ENCODE measurements at places on chromosomes 7 and 10.

GRCh38 chr10:36280890-36281499 is 638.9 kb upstream of the FZD8 start:
- no peak for DNase-seq

- DNase-seq: no peak
Measured at GRCh38 chr7:127932496-127932895, 98.7 kb downstream of the LRRC4 start.

- DNase-seq: no peak
Measured at GRCh38 chr10:70599791-70600190, 2.8 kb downstream of the PRF1 start.

DNA sequence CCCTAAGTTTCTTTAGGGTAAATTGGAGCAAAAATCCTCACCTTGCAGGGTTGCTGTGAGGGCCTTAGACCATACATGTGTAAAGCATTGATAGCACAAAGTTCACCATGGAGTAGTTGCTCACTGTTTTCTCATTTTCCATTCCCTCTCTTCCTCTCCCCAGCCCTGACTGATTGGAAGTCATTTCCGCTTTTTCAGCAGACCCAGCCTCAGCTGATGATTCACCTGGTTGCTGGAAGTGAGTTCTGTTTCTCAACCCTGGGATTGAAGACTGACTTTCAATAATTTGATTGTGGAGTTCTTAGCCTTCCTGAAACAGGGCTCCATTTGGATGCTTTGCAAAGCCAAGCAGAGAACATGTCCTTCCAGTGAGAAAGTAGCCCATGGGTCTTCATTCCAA is 107.0 kb downstream of the PLXNA4 start:
- DNase-seq: no peak

- peak; percentile 41 for DNase-seq
Measured at GRCh38 chr7:84412161-84412969, 217.8 kb upstream of the SEMA3A start.

DNA sequence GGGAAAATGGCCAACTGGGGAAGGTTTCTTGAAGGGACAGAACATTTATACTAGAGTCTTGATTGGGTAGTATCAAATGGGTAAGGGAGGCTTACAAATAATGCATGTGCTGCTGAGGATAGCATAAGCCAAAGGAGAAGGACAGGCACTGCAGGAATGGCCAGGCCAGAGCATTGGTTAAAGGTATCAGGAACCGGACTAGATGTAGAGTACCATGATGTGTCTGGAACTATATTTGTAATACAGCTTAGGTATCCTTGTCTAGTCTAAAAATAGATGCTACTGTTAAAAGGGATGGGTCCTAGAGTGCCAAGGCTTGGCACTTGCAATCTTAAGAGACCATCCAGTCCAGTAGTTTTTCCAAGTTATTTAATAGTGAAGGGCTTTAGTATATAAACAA is 20.3 kb downstream of the TMEM243 start:
- DNase-seq: no peak

GRCh38 chr7:26070290-26070689 is 81.7 kb upstream of the NFE2L3 start:
- no peak for DNase-seq

GRCh38 chr7:45585628-45586027 is 11.5 kb downstream of the ADCY1 start:
- DNase-seq: no peak

- DNase-seq: peak; percentile 91
Measured at GRCh38 chr10:47311932-47312662, 10.2 kb upstream of the GDF2 start.

DNA sequence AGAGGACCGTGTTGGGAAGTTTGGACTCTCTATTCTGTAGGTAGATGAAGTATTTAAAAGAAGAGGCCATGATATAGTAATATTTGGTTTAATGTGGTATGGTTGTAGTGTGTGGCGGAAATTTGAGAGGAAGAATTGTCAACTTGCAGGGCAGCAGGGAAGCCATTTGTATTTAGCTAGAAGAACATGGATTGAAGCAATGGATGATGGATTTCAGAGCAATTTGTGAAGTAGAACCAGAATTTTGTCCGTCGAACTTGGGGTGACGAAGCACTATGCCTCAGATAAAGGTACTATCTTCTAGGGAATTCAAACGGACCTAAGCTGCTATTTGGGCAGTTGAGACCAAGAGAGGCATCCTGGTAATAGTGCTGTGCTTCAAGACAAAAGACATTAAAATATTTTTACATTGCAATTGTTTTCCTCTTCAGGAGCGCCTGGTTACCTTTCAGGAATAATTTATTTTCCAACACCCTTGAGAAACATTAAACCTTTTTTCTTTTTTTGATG is 615 bp upstream of the WBP1L start:
- DNase-seq: peak; percentile 8

GRCh38 chr7:155997431-155998327 is 185.4 kb upstream of the SHH start:
- no peak for DNase-seq

GRCh38 chr10:118259288-118259906 is 82.7 kb downstream of the FAM204A start:
- DNase-seq: peak; percentile 90

DNA sequence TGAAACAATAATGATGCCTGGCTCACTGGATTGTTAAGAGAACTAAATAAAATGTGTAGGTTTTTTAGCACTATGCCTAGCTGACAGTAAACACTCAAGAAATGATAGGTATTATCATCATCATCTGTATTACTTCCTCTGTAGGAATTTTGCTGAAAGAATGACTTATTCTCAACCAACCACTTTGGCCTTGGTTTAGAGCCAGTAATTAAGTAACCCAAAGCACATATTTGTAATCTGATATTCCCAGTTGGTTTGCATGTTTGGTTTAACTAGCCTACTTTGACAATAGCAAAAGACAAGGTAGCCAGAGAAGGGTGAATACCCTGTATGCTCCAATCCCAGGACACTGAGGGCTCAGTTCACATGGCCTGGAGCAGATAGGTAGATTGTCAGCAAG is 34.4 kb downstream of the BCAP29 start:
- DNase-seq: no peak

DNA sequence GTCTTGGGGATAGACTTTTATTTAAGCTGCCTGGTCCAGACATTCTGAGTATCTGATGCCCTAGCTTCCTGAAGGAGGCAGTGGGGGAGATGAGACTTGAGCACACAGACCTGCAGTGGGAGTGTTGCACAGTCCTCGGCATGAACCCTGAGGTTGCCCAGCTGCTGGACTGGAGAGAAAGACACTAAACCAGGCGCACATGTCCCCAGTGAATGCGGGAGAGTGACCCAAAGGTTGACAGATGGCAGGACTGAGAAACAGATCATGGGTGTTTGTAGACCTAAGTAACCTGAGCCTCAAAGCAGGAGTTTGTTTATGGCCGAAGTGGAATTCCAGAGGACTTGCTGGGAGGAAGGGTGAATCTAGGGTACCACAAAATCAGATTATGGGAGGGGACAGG is 15.7 kb upstream of the MSRB2 start:
- DNase-seq: peak; percentile 13

- no peak for DNase-seq
Measured at GRCh38 chr7:155211761-155212160, 85.9 kb upstream of the INSIG1 start.

DNA sequence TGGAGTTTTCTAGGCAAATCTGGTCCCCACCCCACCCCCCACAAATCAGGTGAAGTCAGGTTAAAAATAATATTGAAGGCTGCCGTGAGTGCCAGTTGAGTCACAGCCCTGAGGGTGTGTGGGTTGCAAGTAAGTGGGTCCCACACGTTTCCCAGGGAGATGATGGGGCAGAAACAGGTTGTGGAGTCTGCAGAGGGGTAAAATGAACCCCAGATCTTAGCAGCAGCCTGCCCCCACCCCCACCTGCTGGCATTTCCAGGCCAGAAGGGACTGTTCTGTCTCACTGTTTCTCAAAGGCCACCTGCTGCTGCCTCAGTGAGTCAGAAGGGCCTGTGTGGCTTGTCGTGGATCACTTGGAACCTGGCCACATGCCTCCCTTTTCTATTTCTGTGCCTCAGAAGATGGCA is 59.8 kb upstream of the SMNDC1 start:
- no peak for DNase-seq

- DNase-seq: no peak
Measured at GRCh38 chr7:127844707-127845331, 186.4 kb downstream of the LRRC4 start.

DNA sequence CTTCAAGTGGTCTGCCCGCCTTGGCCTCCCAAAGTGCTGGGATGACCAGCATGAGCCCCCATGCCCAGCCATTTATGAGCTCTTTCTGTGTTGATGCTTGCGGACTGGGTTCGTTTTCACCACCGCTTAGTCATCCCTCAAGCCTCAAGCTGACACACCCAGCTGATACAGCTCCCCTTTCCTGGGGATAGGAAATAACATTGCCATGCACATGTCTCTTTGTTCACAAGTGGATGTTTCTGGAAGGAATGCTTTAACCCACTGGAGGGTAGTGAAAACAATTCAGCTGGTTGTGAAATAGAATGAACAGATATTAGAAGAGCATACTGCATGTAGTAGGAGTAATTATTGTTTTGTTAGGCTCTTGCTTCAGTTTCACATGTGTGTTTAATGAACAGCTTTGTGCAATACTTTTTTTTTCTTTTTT is 8.5 kb upstream of the METTL27 start:
- DNase-seq: no peak

- DNase-seq: no peak
Measured at GRCh38 chr7:1058311-1058710, 14.0 kb downstream of the GPR146 start.

- DNase-seq: no peak
Measured at GRCh38 chr7:101580596-101580995, 48.5 kb downstream of the MYL10 start.

DNA sequence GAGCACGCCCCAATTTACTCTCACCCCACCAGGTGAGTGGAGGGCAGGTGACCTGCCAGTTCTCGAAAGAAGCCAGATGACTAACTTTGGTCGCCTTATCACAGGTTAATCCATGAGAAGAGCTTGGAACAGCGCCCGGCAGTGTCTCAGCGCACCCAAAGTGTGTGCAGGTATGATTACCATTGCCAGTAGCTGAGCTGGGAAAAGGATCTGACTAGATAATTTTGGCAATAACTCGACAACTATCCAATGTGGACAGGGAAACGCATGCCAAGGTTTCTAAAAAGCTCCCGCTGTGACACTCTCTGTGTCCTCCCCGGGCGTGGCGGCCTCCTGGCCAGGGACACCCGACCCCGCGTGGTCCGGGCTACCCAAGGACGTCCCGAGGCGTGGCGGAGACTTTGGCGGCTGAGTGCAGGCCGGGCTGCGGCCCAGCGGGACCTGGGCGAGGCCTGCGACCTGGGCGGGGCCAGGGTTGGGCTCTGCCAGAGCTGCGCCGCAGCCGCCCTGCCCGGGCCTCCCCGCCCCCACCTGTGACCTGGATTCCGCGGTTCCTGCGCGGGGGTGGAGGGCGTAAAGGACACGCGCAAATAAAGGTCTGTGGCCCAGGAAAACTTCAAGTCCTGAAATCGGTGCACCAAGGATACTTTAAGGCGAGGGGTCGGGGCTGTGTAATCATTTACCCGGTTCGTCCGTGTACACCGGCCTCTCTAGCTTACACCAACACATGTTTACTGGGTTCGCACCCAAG is 13.7 kb upstream of the WAPL start:
- DNase-seq: peak; percentile 77

- DNase-seq: peak; percentile 43
Measured at GRCh38 chr10:113620936-113621335, 42.9 kb downstream of the NRAP start.

DNA sequence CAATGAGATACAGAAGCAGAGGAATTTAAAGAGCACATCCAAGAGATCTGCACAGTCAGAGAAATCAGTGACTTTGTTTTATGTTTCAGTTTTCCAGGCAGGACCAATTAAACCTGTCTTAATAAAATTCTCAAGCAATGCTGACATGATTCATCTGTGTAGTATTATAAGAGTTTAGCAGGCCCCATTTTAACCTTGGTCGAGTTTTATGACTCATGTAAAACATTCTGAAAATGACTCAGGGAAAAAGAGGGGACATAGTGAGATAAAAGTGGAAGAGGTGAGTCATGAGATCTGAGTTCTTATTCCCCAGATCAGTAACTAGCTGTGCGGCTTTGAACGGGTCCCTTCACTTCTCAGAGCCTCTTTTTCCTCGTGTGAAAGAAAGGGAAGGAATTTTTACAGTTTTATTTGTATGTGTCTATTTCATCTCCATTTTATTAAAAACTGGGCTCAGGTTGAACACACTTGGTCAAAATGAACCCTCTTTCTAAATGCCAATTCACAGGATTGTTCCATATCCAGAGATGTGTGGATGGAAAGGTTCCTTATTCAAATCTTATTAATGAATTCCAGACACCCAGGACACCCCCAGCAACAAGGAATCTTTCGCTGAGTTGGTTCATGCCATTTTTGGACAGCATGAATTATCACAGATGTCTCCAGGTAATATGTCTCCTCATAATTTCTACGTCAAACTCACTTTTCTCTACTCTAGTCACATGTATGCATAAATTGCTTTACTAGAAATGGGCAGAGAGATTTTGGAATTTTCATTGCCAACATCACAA is 143.2 kb downstream of the JAZF1 start:
- DNase-seq: no peak

GRCh38 chr7:155351120-155351870 is 53.6 kb downstream of the INSIG1 start:
- DNase-seq: no peak

DNA sequence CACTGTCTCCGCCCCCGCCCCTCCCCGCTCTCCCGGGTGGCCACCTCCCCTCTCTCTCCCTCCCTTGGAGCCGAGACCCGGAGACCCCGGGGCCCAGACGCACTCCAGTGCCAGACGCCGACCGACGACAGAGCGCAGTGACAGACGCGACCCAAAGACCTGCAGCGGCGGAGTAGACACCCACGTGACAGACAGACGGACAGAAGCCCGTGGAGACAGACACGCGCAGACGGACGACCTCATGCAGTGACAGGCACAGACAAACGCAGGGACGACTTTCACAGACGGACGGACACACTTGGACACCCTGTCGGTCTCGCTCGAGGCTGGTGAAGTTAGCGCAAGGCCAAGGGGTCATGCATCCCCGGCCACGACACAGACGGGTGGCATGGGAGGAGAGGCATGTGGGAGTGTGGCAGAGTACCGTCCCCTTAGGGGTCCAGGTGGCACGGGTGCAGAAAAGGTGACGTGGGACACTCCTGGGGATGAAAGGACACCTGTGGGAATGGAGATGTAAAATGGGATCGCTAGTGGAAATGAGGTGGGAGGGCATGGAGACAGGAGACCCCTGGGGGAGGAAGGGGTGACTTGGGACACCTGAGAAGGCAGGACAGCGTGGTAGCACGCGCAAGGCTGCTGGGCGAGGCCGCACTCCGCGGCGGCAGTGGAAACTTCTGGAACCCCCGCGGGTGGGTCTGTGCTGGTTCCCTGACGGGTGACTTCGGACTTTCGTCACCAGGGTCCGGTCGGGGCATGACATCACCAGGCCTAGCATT is 456 bp upstream of the ACHE start:
- peak; percentile 70 for DNase-seq

GRCh38 chr10:26481315-26481692 is 43.2 kb downstream of the APBB1IP start:
- no peak for DNase-seq

GRCh38 chr10:123808906-123809305 is 82.7 kb downstream of the CPXM2 start:
- DNase-seq: no peak
